Dermis microvascular lymphatic vessel endothelial cell (primary cell): ENCODE measurements at places on chromosomes 6 and 20. TPM values are rescaled to one million over a fixed set of nuclear protein-coding genes. Genes with fewer than 3 reads are reported as not detected.

DNA sequence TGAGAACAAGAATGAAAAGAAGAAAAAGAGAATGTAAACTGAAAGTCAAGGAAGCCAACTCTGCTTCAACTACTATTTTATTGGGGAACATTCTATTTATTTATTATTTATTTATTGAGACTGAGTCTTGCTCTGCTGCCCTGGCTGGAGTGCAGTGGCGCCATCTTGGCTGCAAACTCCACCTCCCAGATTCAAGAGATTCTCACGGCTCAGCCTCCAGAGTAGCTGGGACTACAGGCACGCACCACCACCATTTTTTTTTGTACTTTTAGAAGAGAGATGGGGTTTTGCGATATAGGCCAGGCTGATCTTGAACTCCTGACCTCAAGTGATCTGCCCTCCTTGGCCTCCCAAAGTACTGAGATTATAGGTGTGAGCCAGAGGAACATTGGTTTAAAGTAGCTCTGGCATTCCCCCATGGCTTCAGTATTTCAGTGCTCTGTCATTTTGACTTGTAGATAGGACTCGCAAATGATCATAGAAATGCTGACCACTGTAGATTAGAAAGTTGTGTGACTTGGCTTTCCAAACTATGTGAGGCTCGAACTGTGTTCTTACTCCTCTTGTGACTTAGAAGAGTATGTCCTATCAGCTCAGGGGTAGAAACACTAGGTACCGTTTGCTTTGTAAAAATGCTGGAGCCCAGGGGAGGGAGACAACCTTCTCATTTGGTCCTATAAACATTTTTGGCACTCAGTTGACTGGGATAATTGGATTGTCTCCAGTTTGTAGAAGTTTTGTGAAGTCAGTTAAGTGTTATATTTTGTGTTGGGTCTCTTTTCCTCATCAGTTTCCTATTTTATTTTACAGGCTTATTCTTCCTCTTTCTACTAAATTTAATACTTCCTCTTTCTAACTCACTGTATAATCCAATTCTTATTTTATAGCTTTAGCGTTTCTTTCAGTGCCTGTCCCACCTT lies 544.9 kb upstream of the CITED2 start:
- no peak for DNase-seq

GRCh38 chr20:37179683-37180524 lies 556 bp upstream of the MROH8 start:
- no peak for DNase-seq

The TCP11 gene
- 0.13 TPM in 2 replicates for total RNA-seq

The FAM209B gene
- 0.13 TPM in 1 of 2 replicates, not detected in the other for total RNA-seq

The SLC24A3 gene
- total RNA-seq, result under 0.01 and 1.0 TPM in 2 replicates

GRCh38 chr6:70336996-70337742 lies 34.3 kb upstream of the COL9A1 start:
- no peak for DNase-seq

DNA sequence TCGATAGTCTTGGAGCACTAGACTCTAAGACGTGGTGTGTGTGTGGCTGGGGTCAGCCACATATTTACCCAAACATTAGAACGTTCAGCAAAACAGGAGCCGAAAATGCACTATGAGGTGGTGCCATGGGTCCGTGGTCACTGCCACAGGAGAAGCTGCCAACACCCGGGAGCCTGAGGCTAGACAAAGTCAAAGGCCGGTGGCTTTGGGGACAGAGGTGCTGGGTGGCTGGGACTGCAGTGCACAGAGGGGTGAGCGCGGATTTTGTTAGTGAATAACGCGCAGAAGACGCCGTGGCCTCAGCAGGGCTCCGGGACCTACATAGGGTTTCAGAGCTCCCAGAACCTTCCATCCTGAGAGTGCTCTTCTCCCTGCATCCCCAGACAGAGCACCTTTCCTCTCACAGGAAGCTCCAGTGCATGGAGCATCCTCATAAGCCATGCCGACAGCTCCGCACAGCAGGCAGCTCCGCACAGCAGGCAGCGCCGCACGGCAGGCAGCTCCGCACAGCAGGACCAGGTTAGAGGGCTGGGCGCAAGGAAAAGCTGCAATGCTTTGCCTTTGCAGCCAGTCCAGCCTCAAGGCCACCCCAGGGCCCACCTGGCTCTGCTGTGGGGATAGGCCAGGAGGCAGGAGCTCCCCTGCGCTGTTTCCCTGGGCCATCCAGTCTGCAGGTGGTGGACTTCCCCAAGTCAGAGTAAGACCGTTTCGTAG lies 304.1 kb downstream of the TAF4 start:
- DNase-seq, result no peak

DNA sequence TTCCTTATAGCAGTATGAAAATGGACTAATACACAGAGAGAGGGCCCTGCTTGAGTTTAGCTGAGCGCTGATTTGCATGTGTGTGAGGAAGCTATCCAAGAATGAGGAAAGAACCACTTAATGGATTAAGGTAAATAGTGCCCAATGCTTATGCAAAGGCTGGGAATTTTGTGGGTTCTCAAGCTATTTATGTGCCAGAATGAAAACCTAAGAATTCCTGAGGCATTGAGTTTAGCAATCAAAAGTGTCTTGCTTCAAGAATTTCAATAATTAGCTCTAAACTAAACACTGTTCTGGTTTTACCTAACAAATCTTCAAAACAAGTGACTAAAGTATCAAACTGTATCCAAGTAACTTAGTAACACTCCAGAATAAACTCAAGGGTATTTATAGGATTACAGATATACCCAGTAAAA lies 7.0 kb upstream of the OR14J1 start:
- no peak for DNase-seq

GRCh38 chr6:34082864-34083626 lies 62.8 kb downstream of the GRM4 start:
- DNase-seq, result no peak

The NOTCH4 gene
- total RNA-seq, result 11.9 and 13.3 TPM in 2 replicates

The ZNF831 gene
- total RNA-seq, result under 0.01 and 0.13 TPM in 2 replicates

The COL9A3 gene
- 0.38 and 1.0 TPM in 2 replicates for total RNA-seq

DNA sequence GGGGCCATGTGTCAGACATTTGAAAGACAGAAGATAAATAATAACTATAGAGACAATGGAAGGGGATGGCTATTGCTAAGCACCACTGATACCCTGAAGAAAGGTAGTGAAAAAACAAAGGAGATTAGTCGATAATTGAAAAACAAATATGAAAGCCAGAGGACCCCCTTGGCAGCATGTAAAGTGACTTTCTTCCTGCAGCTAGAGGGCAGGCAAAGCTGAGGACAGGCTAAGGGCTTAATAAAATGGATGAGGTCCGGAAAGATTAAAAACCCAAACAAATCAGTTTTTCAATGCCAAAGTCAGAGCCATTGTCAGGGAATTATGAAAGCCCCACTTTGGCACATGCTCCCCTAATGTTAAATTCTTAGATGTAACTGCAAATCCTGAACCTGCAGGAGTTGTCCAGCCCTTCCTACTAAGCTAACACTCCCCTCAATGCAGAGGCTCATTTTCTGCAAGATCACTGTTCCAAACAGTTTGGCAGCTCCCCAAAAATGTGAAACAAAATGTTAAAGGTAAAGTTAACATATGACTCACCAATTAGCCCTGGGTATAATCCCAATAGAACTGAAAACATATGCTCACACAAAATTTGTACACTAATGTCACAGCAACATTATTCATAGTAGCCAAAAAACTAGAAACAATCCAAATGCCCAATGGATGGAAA lies 1177.9 kb downstream of the GRIK2 start:
- DNase-seq, result no peak

GRCh38 chr20:47054945-47055344 lies 160.3 kb downstream of the EYA2 start:
- no peak for DNase-seq
